ENCODE measurements at places on chromosomes 6 and 20.
A peak's percentile ranks its signal among the peaks of the same experiment; 100 is the strongest.

GRCh38 chr6:108132863-108133262, 33.0 kb upstream of the NR2E1 start:
- DNase-seq, result no peak
- no peak overlapping the region for H3K27ac ChIP-seq
- H3K36me3 ChIP-seq, result no peaks in the 10 kb centered on the region
- H3K4me3 ChIP-seq, result no peak overlapping the region
- H3K27me3 ChIP-seq, result peaks cover 88% of the 10 kb centered on the region

- H3K27ac ChIP-seq, result no peak overlapping the region
- no peaks in the 10 kb centered on the region for H3K27me3 ChIP-seq
- H3K36me3 ChIP-seq, result no peaks in the 10 kb centered on the region
- no peak overlapping the region for H3K4me3 ChIP-seq
- peaks cover 84% of the 10 kb centered on the region for H3K4me1 ChIP-seq
These were observed 3.8 kb downstream of the IGF2R start for GRCh38 chr6:159972506-159973268.

DNA sequence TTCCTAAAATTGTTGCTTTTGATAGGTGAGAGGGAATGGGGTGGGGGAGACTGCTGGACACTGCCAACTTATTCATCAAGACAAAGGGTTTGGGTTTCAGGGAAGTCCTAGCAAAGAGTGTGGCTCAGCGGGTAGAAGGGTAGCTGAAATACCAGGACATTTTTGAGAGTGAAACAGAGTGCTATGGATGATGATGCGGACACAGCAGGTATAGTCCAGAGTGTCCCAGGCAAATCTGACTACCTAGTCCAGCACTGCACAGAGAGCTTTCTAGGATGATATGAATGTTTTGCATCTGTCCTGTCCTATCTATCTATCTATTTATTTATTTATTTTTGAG, 154.3 kb downstream of the BCAS1 start:
- H3K4me1 ChIP-seq, result peaks cover 34% of the 10 kb centered on the region
- no peaks in the 10 kb centered on the region for H3K27me3 ChIP-seq
- DNase-seq, result no peak
- no peaks in the 10 kb centered on the region for H3K36me3 ChIP-seq
- peak overlapping the region; percentile 93 for H3K27ac ChIP-seq
- no peak overlapping the region for H3K4me3 ChIP-seq

- no peak overlapping the region for H3K4me3 ChIP-seq
- H3K27me3 ChIP-seq, result no peaks in the 10 kb centered on the region
- no peaks in the 10 kb centered on the region for H3K4me1 ChIP-seq
- DNase-seq, result no peak
- H3K36me3 ChIP-seq, result no peaks in the 10 kb centered on the region
- H3K27ac ChIP-seq, result no peak overlapping the region
These were observed 3.3 kb downstream of the HNF4A start for GRCh38 chr20:44358776-44359175.

- no peak for DNase-seq
- H3K36me3 ChIP-seq, result peaks cover under 1% of the 10 kb centered on the region
- H3K27ac ChIP-seq, result no peak overlapping the region
- no peaks in the 10 kb centered on the region for H3K27me3 ChIP-seq
These were observed 251.9 kb downstream of the UST start for GRCh38 chr6:148998704-148999103.

- peak; percentile 84 for DNase-seq
- H3K4me1 ChIP-seq, result peaks cover 19% of the 10 kb centered on the region
- peak overlapping the region; percentile 52 for H3K27ac ChIP-seq
- peak overlapping the region; percentile 61 for H3K4me3 ChIP-seq
These were observed 951 bp downstream of the FOXP4 start for GRCh38 chr6:41546866-41547798.

DNA sequence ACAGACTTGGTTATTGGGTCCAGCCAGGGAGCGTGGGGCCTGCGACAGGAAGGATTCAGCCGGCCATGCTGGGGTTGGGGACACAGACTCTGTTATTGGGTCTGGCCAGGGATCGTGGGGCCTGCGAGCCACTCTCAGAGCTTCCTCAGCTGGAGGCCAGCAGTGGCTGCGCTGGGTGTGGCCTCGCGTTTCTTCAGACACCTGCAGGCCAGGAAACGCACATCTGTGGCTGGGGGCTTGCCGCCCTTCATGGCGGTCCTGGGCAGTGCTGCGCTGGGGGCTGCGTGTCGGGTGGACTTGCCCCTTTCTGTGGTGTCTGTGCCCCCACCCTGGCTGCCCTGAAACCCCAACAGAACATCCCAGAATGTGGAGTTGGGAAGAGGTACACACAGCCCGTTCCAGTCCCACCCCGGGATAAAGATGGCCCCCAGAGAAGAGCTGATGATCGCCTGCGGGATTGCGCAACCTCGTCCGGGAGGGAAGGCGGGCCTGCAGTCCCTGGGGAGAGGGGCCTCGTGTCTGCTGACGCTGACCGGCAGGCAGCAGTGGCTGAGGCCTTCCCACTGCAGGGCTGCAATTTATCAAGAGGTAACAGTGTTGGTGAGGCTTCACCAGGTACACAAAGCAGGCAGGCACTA, 16.9 kb upstream of the MTG2 start:
- peaks cover 71% of the 10 kb centered on the region for H3K36me3 ChIP-seq
- no peaks in the 10 kb centered on the region for H3K4me1 ChIP-seq
- H3K4me3 ChIP-seq, result no peak overlapping the region
- H3K27me3 ChIP-seq, result no peaks in the 10 kb centered on the region
- no peak overlapping the region for H3K27ac ChIP-seq

GRCh38 chr6:109059153-109059552, 35.5 kb downstream of the SESN1 start:
- no peak for DNase-seq
- peaks cover 34% of the 10 kb centered on the region for H3K4me1 ChIP-seq
- H3K36me3 ChIP-seq, result no peaks in the 10 kb centered on the region
- peak overlapping the region; percentile 12 for H3K4me3 ChIP-seq
- no peaks in the 10 kb centered on the region for H3K27me3 ChIP-seq

GRCh38 chr6:14434916-14435690, 317.5 kb downstream of the CD83 start:
- no peak overlapping the region for H3K27ac ChIP-seq
- H3K27me3 ChIP-seq, result no peaks in the 10 kb centered on the region
- no peaks in the 10 kb centered on the region for H3K36me3 ChIP-seq
- no peak for DNase-seq
- no peak overlapping the region for H3K4me3 ChIP-seq

DNA sequence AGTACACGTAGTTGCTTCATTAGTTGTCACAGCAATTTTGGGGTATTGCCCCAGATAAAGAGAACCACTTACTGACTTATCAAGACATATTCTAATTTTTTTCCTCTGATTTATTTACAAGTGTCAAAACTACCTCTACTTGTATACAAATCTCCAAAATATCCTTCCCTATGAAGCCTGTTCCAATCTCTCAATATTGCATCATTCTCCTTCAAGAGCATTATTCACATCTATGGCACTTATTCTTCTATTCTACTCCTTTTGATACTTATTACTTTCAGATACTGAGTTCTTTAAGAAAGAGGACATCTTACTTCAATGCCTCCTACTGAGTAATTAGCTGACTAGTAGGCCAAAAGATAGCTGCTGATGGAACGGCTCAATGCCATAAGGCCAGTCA, 105.2 kb downstream of the SMLR1 start:
- no peak overlapping the region for H3K4me3 ChIP-seq
- no peak for DNase-seq
- H3K27me3 ChIP-seq, result no peaks in the 10 kb centered on the region
- peaks cover 3% of the 10 kb centered on the region for H3K36me3 ChIP-seq
- H3K4me1 ChIP-seq, result peaks cover 27% of the 10 kb centered on the region
- H3K27ac ChIP-seq, result no peak overlapping the region

DNA sequence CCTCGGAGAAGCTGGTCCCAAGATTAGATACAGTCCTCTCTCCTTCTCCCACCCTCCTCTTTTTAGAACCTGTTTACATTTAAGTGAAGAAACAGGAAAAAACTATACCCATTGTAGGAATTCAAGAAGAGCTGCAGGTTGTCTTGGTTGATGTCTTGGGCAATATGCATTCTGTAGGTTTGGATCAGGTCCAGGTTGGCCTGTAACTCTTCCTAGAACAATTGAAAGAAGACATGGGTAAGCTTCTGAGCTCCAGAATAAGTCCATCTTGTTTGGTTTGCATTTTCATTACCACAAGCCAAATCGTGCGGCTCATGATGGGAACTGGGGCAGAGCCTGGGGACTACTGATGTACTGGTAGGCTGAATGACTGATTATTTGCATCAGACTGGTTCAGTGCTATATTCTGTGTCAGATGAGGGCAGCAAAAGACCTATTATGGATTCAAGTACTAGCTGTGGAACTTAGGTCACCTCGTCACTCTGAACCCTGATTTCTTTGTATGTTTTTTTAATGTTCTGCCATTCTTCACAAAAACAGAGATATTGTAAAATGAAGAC, 20.3 kb upstream of the SLA2 start:
- DNase-seq, result no peak
- H3K4me3 ChIP-seq, result no peak overlapping the region
- H3K4me1 ChIP-seq, result no peaks in the 10 kb centered on the region
- H3K27me3 ChIP-seq, result no peaks in the 10 kb centered on the region
- H3K36me3 ChIP-seq, result peaks cover 22% of the 10 kb centered on the region

Measured in spleen (tissue), 13 donors.